ENCODE measurements at places on chromosomes 16 and 17.

DNA sequence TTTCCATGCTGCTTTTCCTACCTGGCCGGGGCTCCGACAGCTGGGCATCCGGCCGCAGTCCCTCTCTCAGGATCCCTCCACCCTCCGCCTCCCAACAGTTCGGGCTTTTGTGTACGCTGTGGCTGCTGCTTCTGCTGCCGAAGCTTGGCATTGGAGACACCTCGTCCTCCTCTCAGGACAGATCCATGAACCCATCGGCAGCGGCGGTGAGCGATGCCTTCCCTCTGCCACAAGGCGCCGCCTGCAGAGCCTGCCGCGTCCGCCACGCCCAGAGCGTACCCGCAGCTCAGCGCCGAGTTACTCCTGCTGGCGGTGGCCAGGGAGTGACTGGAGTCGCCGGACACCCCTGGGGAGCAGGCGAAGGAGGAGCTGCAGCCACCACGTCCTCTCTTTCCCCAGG lies 2032.8 kb downstream of the TP53TG3F start:
- no peak for DNase-seq

GRCh38 chr17:4332296-4332970 lies 34.0 kb downstream of the UBE2G1 start:
- DNase-seq: no peak

- no peak for DNase-seq
These were observed 17.7 kb downstream of the KDM8 start for GRCh38 chr16:27220991-27221390.

DNA sequence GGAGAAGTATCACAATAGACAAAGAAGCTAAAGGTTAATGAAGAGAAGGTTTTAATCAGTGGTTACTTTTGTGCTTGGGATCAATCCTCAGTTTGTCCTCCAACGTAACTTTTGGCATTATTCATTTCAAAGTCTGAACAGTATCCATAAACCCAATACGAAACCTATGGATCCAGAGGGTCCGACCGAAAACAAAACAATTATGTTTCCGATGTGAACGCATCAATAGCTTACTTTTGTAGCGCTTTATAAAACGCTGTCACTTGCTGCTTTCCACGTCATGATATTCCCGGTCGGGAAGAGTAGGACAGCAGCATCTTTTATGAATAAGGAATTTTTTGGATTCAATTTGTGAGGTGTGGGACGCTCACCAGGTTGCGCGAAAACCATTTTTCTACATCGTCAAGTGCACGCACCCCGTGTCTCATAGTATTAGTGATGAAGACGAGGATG lies 383.8 kb downstream of the ZFHX3 start:
- DNase-seq: no peak

- no peak for DNase-seq
These were observed 118.8 kb upstream of the TBX2 start for GRCh38 chr17:61280851-61281250.

GRCh38 chr16:79638386-79638785 lies 37.8 kb upstream of the MAF start:
- no peak for DNase-seq

- no peak for DNase-seq
These were observed 13.7 kb downstream of the KANSL1 start for GRCh38 chr17:46179375-46179999.

GRCh38 chr16:73025856-73026210 lies 22.1 kb downstream of the ZFHX3 start:
- DNase-seq: no peak

DNA sequence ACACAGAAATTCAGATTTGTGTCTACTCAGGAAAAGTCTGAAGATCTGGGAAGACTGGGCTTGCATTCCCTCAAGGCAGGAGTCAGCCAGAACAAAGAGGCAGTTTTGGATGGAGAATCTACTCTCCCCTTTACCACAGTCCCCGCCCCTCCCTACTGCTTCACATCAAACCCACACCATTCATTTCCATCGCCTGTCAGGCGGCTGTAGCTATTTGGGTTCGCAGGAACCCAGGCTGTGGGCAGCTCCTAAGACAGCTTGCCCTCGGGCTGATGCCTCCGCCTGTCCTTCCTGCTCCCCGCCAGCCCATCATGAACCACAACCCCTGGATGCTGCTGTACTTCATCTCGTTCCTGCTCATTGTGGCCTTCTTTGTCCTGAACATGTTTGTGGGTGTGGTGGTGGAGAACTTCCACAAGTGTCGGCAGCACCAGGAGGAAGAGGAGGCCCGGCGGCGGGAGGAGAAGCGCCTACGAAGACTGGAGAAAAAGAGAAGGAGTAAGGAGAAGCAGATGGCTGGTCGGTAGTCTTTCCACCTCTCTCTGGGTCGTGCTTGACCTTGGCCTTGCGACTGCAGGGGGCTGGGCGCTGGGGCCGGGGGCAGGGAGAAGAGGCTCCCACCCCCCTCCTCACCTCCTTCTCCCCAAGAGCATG lies 27.0 kb upstream of the ABCC3 start:
- no peak for DNase-seq

- DNase-seq: no peak
These were observed 29.0 kb downstream of the MARCHF10 start for GRCh38 chr17:62778990-62779681.

- no peak for DNase-seq
These were observed 237.2 kb downstream of the GSG1L start for GRCh38 chr16:27826081-27826892.

- DNase-seq: no peak
These were observed 9.6 kb upstream of the NACA2 start for GRCh38 chr17:61600621-61601020.

GRCh38 chr16:56506941-56507340 lies 12.9 kb downstream of the BBS2 start:
- DNase-seq: no peak

GRCh38 chr16:22257440-22257839 lies 39.8 kb upstream of the POLR3E start:
- no peak for DNase-seq

GRCh38 chr17:61583242-61583641 lies 7.8 kb downstream of the NACA2 start:
- DNase-seq: no peak

GRCh38 chr16:16033208-16033717 lies 83.8 kb downstream of the ABCC1 start:
- DNase-seq: no peak

- no peak for DNase-seq
These were observed 241.0 kb downstream of the XYLT1 start for GRCh38 chr16:17229766-17230165.

DNA sequence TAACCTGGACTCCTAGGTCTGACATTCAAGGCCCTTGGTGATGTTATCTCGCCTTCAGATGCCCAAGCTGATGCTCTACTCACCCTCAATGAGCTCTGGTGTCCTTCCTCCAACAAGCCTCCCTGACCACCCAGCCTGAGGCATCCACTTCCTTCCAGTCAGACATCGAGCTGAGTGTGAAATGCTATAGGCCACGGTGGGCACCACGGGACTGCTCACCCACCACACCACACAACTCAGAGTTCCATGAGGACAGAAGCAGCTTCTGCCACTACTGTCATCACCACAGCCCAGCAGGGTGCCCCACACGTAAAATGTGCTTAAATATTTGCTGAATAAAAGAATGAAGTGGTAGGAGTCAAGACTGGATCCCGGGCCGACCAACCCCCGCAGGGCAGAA lies 12.0 kb downstream of the CREBBP start:
- DNase-seq: no peak

- no peak for DNase-seq
These were observed 58.6 kb downstream of the PECAM1 start for GRCh38 chr17:64331931-64332493.

- no peak for DNase-seq
These were observed 27.6 kb downstream of the PRKAR1A start for GRCh38 chr17:68539548-68540467.

- DNase-seq: no peak
These were observed 3.2 kb downstream of the SLC22A31 start for GRCh38 chr16:89197033-89197632.
